DMS153 (cell line): ENCODE measurements at places on chromosomes 2 and 18.

- no peak for DNase-seq
These were observed 95.2 kb upstream of the FBXO11 start for GRCh38 chr2:48001498-48001897.

GRCh38 chr2:147449323-147449991, 395.4 kb upstream of the ACVR2A start:
- peak; percentile 93 for DNase-seq

GRCh38 chr18:48446582-48447225, 37.5 kb upstream of the ZBTB7C start:
- DNase-seq, result peak; percentile 88

DNA sequence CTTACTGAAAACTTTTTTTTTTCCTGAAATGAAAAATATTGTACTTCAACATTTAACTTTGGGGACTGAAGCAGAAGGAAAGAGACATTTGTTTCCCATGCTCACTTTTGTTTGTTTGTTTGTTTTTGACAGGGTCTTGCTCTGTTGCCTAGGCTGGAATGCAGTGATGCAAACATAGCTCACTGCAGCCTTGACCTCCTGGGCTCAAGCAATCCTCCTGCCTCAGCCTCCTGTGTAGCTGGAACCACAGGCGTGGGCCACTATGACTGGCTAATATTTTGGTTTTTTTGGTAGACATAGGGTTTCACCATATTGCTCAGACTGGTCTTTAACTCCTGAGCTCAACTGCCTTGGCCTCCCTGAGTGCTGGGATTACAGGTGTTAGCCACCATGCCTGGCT, 70.9 kb upstream of the SPTBN1 start:
- DNase-seq, result no peak

DNA sequence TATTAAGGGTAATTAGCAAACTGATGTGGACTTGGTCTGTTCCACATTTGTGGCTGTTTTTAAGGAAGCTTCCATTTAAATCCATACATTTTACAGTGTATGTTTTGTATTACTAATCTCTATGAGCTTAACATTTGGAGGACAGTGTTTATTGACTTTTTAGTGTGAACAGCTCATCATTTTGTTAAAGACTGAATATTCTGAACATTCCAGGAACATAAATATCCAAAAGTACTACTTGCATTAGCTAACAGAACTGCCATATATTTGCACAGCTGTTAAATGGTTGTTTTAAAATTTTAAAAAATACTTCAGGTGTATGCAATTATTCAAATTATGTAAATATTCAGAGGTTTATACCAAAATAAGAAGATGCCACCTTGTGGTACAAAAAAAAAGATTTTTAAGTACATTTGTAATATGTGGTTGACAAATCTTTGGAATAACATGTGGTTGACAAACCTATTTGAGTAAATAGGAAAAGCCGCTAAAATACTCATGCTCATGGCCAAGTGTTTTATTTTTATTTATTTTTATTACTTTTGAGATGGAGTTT, 439.7 kb upstream of the FANCL start:
- no peak for DNase-seq

DNA sequence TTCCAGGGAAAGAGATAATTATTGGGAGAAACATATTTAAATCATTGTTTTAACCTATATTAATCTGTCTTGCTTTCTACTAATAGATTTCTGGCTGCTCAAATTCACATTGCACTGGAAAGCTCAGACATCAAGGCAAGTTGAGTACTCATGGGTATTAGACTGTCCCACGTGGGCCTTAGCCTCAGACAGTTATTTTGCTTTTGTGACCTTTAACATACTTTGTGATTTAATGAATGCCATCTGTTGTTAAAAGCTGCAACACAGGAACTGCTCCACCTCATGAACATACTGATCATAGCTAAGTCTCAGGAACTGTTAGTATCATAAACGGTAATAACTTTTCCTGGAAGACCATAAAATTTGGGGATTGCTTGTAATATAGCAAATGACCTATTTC, 2.7 kb upstream of the LCT start:
- DNase-seq, result no peak

- no peak for DNase-seq
These were observed 190.9 kb downstream of the EIPR1 start for GRCh38 chr2:3186766-3187165.

DNA sequence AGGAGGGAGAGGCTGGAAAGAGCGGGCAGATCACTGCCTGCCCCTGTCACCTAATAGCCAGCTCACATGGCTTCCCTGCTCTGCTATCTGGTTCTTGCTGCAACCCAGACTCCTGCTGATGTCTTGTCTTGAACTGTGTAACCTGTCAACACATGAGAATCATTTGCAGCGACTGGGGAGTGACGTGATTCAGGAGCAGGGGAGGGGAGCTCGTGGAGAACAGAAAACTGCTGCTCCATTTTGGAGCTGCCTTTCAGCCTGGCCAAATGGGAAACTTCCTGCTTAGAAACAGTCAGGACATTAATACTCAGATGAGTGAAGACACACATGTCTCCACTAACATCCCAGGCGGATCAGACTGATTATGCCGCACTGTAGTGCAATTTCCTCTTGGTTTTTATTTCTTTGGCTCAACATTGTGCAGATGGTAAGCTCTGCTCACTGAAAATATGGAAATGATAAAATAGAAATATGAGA, 38.1 kb downstream of the RPL37A start:
- no peak for DNase-seq

GRCh38 chr18:27921392-27921791, 255.5 kb downstream of the CDH2 start:
- no peak for DNase-seq

DNA sequence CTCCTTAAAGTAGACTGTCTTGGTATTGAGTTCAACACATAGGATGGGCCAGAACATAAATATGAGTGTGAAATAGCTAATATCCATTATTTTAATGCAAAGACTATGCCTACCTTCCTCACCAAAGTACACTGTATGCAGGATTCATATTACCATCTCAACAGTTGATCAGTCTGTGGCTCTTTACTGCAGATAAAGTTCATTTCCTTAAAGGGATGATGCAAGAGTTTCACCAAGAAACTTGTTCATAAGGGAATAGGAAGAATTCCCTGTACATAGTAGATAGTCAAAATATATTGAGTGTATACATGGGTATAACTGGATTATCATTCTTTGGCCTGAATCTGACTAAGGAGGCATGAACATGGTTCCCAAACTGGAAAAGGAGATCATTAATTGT, 35.0 kb downstream of the MARS2 start:
- no peak for DNase-seq

DNA sequence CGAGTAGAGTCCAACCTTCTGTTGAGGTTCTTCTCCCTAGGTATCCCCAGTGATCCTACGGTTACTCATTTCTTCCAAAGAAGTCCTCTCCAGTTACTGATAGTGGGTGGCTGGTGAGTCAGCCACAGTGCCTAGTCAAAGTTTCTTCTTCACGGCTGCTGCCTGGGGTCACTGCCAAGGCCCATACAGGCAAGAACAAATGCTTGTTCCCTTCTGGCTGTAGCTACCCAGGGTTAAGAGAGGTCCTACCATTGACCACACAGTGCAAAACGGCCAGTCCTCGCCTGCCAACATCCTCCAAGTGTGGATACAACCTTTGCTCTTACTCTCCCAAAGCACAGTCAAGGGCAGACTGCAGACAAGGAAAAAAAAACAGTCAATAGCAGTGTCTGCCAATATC, 2.9 kb upstream of the PTPN4 start:
- no peak for DNase-seq

- DNase-seq, result no peak
These were observed 13.1 kb upstream of the SCN1A start for GRCh38 chr2:166140932-166141331.

GRCh38 chr2:225456619-225457260, 57.2 kb downstream of the NYAP2 start:
- no peak for DNase-seq

DNA sequence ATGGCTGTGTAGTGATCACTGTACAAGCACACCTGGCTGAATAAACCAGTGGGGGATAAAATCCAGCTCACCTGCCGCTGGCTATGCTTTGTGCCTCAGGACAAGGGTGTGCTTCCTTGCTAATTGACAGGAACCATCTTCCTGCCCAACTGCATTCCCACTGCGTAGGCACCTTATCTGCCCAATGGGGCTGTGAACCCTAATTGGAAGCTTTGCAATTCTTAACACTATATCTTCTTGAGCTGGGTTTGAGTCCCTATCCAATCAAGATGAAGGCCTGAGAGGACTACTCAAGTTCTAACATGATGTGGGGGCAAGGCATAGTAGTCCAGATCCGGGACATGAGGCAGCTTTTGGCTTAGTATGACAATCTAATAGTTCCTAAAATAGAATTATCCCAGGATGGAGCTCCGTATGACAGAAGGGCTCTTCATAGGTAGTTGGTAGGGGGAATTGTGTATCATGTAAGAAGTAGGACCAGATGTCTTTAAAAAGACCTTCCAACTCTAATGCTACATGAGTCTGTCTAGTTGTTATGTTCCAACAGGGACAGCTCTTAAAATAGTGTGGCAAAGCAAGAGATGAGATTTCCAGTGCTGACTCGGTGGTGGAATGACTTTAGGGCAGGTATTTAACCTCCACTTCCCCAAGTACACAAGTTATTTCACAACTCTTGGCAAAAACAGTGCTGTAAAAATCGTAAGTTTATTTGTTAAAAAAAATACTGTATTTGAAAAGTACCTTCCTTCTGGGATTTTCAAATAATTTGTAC, 2.3 kb upstream of the TMEM150A start:
- no peak for DNase-seq

DNA sequence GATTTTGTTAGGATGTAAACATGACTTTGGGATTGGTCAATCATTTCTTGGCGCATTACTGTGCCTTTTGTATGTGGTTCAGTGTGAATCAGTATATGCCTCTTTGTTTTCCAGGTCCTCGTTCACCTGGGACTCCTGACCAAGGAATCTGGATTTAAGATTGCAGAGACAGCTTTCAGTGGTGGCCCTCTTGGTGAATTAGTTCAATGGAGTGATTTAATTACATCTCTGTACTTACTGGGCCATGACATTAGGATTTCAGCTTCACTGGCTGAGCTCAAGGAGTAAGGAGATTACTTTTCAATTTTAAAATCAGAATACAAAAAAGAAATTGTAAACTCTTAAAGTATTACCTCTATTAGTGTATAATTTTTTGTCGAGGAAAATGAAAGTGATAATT, 87.6 kb downstream of the MGAT5 start:
- no peak for DNase-seq

DNA sequence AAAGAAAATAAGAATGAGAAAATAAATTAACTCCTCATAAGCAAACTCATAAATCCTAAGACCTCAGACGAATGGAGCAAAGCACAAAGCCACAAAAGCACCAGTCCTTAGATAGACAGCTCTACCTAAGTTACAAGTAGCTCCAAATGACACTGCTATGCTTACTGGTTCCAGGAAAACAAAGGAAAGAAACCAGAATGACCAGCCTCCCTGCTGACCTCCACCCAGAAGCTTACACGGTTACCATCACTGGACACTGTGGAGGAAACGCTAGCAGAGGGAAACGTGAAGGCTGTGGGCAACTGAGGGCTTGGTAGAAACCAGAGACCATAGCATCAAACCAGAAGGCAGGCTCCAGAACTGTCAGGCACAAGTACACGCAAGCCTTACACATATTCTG, 67.8 kb downstream of the STK39 start:
- DNase-seq, result no peak

GRCh38 chr2:67548317-67549201, 151.4 kb downstream of the ETAA1 start:
- DNase-seq, result peak; percentile 35
